NCI-H1436 (cell line): ENCODE measurements at places on chromosomes 7 and 10.
A peak's percentile ranks its signal among the peaks of the same experiment; 100 is the strongest.

DNA sequence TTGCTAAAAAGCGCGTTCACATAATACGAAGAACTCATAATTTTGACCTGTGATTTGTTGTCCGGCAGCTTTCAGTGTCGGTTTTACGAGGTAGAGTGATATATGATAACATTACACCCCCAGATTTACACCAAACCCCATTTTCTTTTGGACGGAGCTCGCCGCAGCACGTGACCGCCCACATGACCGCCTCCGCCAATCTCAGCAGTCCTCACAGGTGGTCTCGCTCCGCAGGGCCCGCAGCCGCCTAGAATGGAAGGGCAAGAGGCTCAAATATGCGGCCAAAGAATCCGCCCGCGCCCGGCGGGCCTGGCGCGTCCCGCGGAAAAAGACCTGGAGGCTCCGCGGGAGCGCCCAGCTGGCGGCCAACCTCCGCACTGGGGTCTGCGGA is at the start of gene HOXA7:
Gene HOXA7, minus strand, starts transcription at position 168 of the 391 bp plus-strand sequence. Its CDS starts 130 bp downstream, at position 38.
- DNase-seq: peak; percentile 70

DNA sequence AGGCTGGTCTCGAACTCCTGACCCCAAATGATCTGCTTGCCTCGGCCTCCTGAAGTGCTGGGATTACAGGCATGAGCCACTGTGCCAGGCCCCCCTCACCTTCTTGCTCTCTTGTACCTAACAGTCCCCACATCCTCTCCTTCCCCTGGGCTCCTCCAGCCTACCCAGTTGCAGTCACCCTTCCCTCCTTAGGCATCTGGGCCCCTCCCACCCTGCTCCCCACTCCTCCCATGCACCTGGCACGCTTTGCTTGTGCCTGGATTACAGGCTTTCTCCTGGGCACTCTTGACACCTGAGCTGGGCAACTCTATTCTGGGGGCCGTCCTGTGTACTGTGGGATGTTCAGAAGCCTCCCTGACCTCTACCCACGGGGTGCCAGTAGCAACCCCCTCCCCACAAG is 3.0 kb downstream of the CLDN15 start:
- DNase-seq: no peak

DNA sequence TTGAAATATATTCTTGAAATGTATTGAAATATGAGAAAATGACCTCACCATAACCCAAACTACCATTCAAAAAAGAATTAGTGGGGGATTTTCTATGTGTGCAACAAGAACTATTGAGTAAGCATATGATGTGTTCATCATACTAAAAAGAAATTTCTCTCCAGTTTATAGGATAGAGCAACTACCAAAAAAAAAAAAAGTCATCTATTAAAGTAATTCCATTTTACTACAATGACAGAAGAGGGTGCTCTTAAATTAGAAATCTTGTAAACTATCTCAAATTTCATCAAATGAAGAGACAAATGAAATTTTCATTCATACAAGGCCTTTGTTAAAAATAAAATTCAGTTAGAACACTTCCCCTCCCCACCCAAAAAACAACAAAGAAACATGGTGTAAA is 195.4 kb upstream of the PLXDC2 start:
- no peak for DNase-seq

- no peak for DNase-seq
These were observed 9.8 kb downstream of the LARP4B start for GRCh38 chr10:921471-922414.

- no peak for DNase-seq
These were observed 14.6 kb downstream of the MINDY4 start for GRCh38 chr7:30785786-30786185.

DNA sequence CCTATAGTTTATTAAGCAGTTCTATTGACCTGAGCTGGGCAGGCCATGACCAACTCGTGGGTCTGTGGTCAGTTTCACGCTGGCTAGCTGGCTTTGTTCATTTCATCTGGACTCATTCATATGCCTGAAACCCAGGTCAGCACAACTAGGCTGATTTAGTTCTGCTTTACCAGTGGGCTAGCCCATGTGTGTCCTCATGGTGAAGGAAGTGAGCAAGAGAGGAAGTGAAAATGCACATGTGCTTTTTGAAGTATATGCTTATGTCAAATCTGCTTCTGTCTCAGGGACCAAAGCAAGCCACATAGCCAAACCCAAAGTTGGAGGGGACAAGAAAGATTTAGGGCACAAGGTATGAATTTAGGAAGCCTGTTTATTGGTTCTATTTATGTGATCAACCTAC is 154.5 kb downstream of the RNF133 start:
- DNase-seq: no peak

GRCh38 chr7:115722302-115722977 is 308.1 kb downstream of the TFEC start:
- DNase-seq: no peak

DNA sequence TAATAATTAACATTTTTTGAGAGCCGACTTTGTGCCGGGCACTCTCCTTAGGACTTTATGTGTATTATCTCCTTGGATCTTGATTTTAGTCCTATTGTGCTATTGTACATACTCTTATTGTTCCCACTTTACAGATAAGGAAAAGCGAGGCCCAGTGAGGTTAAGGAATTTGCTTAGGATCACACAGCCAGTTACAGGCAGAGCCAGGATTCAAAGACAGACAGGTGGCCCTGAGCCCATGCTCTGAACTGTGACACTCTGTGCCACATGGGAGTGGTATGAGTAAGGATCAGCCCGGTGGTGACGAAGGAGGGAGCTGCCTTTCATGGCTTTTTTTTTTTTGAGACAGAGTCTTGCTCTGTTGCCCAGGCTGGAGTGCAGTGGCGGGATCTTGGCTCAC is 15.8 kb upstream of the GNA12 start:
- no peak for DNase-seq

DNA sequence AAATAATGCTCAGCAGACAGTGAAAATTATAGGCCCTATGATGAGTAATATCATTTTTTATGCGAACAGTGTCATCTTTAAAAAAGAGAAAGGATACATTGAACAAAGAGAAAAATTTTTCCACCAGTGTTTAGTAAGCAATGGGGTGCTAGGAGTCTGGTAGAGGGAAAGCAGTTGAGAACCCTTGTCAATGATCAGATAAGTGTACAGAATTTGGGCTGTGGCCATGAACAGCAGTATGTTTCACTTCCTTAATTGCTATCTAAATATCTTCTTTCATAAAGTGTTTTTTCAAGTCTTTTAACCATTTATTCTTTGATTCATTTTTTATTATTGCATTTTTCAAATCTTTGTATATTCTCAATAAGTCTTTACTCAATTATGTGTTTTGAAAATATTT is 750.7 kb upstream of the KCND2 start:
- DNase-seq: no peak

- no peak for DNase-seq
These were observed 22.3 kb downstream of the CABCOCO1 start for GRCh38 chr10:61684894-61685507.

DNA sequence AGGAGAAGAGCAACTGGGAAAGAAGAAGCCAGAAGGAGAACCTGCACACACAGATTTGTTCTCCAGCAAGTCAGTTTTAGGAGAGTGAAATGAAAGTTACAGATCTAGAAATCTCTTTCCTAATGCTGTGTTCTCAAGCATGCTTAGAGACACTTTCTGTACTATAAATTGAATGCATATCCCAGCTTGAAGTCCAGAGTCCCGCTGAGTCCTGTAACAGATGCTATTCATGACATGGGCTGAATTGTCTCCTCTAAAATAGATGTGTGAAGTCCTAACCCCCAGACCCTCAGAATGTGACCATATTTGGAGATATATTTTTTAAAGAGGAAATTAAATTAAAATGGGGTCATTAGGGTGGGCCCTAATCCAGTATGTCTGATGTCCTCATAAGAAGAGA is 46.9 kb upstream of the GJD4 start:
- no peak for DNase-seq

DNA sequence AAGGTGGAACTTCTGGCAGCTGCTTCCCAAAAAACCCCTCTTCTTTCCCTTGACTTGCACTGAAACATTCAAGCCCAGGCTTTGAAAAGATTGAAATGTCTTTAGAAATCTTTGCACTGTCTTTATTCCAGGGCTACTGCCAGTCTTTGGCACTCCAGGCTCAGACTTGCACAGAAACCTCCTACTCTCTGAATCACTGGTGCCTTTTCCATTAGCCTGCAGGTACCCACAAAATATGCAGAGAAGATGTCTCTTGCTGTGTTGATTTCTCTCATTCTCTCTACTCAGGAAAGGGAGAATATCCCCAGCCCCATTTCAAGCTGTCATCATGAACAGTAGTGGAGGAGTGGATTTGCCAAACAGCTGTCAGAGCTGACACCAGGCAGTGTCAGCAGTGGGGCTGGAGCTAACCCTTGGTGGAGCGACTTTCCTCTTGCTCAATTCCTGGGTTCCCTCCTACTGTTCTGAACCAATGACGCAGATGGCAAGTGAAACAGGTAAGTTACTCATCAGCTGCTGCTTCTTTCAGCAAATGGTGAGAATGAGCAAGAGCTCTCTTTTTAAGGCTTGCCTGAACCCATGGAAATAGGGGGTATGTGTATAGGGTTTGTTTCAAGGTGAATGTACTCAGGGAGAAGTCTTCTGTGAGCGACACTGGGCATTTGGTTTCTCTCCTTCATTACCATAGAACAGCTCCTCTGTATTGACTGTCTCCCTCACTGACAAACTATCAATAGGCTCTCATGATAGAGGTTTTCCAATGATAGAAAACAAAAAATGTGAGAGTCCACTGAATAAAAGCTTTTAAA is 362.4 kb downstream of the ADRA2A start:
- DNase-seq: no peak

- DNase-seq: no peak
These were observed 26.0 kb upstream of the TMEM140 start for GRCh38 chr7:135121868-135122267.

DNA sequence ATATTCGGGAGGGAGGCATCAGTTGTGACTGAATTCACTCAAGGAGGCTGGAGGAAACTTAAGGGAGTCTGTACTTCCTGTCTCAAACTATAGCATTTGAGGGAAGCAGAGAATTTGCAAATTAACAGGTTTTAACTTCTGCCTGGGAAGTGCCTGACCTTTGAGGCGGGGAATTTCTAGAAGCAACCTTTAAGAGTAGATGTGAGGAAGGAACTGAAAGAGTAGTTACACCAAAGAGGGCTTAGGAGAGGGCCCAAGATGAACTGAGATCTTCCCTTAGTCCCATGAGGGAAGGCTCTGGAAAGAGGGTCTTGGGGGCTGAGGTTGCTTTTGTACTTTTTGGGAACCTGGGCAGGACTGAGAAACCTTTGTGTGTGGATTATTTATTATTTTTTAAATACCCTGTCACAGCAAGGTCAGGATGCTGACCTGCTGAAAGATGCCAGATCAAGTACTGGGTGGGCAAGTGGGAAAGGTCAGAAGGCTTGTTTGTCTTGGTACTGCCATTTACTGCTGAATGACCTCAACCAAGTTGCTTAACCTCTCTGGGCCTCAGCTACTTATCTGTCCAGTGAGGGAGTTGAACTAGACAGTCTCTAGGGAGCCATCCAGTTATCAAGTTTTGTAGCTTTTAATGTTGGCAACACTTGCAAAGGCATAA is 2.4 kb downstream of the GPR158 start:
- DNase-seq: no peak

DNA sequence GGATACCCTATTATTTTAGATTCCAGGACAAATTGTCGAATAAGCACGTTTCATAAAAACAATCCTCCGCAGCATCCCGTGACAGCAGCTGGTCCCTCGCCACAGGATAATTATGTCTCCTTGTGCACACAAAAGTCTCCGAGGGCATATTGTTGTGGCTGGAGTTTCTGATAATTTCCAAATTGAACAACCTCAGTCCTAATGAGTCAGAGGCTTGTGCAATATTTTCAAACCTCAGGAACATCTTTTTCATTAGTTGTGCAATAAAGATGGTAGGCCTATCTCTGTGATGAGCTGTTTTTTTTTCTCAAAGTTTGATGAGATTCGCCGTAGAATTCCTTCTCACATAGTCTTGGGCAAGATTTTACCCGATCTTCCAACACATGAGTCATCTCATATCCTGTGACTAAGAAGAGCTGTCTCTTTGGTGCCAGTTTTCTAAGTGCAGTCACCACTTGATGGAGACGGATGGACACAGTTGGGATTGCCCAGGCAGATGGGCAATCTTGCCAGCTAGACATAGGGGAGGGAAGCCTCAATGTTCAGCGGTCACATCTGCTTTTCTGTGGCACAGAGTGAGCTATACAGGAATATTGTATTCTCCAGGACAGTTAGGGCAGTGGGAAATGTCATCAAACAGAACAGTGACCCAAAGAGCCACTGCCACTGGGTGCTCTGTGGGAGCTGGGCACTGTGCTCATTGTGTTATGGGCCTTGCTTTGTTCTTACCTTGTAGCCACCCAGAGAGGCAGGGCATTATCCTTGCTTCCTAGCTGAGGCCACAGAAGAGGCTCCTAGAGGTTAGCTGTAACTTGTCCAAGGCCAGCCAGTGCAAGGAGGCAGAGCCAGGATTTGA is 7.8 kb downstream of the HTRA1 start:
- DNase-seq: no peak

- no peak for DNase-seq
These were observed 54.7 kb upstream of the NMT2 start for GRCh38 chr10:15223174-15223573.

DNA sequence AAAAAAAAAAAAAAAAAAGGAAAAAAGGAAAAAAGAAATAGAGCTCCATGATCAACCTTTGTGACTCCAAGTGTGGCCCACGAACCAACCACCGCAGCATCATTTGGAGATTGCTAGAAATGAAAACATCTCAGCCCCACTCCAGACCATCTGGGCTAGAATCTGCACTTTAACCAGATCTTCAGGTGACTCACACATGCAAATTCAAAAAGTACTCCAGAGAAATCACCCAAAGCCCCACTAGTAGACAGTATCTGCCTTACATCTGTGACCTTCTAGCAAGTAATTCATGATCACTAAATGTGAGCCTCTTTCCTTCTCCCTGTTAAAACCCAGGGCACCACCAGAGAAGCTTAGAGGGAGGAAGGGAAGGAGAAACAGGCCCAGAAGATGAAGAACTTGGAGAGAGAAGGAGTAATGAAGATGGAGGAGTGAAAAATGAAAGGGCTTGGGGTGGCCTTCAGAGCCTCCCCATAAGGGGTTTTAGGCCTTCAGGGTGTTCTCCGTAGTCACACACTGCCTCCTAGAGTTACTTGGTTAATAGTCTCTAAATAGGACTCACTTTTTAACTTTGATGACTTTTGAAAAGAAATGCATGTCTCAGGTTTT is 94.0 kb downstream of the SLC37A3 start:
- peak; percentile 3 for DNase-seq

GRCh38 chr10:31075434-31075833 is 43.8 kb upstream of the ZNF438 start:
- DNase-seq: no peak

GRCh38 chr10:121860810-121861209 is 67.0 kb downstream of the ATE1 start:
- no peak for DNase-seq

DNA sequence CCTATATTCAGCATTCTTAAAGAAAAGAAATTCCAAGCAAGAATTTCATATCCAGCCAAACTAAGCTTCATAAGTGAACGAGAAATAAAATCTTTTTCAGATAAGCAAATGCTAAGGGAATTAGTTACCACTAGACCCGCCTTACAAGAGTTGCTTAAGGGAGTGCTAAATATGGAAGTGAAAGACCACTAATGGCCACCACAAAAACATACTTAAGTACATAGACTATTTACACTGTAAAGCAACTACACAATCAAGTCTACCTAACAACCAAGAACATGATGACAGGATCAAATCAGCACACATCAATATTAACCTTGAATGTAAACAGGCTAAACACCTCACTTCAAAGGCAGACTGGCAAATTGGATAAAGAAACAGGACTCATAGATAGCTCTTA is 42.2 kb upstream of the NME8 start:
- DNase-seq: no peak
